ENCODE measurements at places on chromosomes 6 and 20.

GRCh38 chr6:130991422-130992137 lies 71.5 kb downstream of the EPB41L2 start:
- DNase-seq = no peak

DNA sequence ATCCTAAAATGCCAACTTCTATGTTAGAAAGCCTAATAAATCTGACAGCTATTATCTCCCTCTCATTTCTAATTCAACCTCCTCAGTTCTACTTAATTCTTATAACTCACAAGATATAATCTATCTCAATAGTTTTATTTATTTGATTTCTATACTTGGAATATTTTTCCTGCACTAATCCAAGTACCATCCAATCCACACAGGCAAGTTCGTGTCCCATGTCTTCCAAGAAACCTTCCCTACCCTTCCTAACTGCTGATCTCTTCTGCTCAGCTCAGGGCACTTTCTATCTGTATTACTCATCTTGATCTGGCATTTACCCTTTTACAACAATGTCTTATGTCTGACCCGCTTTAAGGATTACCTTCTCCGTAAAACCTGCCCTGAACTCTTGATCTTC lies 18.2 kb downstream of the NCOA5 start:
- no peak for DNase-seq

GRCh38 chr20:55394592-55394991 lies 610.7 kb downstream of the CBLN4 start:
- DNase-seq = no peak

GRCh38 chr6:88490908-88491264 lies 324.7 kb upstream of the CNR1 start:
- no peak for DNase-seq

- DNase-seq = no peak
Observed at GRCh38 chr20:21114584-21114983, 8.4 kb upstream of the LINC00237 start.

Data from CD8-positive, alpha-beta memory T cell (primary cell).